Fibroblast of skin of right biceps (primary cell): ENCODE measurements at places on chromosomes 12 and 14.

GRCh38 chr14:99685596-99685995 lies 1.5 kb downstream of the CYP46A1 start:
- no peak for DNase-seq

DNA sequence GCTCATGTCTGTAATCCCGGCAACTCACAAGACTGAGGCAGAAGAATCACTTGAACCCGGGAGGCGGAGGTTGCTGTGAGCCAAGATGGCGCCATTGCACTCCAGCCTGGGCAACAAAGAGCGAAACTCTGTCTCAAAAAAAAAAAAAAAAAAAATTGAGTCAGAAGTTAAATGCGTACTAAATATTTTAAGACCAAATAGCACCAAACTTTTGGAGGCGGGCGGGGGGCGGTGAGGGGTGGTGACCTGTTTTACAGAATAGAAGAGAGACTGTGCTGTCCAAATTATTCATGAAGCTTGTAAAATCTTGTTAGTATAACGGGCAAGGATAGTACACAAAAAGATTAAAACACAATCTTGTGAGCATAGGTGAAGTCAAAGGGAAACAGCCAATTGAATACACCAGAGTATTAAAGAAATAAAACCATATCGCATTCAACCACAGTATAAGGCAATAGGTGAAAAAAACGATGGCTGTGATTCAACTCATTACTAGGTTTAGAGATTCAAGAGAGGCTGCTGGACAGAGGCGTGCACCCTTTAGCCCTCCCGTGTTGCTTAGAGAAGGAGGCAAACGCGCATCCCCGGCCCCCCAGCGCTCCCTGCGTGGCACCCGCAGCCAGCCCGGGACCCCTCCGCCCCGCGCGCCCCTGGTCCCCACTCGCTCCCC lies 571 bp downstream of the ZNF891 start:
- DNase-seq, result no peak

DNA sequence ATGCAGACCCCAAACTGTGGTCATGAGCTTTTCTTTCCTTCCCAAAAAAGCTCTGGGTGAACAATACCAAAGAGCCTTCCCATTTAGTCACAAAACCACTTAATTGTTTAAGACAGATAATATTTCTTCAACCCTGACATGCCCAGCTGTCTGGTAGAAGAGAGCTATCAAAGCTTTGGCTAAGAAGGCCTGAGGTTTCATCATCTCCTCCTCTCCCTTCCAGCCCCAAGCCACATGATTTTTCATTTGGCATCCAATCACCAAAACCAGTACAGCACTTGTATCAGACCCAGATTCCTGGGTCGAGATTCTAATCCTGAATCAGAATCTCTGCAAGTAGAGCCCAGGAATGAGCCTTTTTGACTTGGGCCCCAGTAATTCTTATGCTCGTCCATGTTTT lies 199.6 kb upstream of the TMEM260 start:
- peak; percentile 34 for DNase-seq

- no peak for DNase-seq
These were observed 106.6 kb upstream of the NCOR2 start for GRCh38 chr12:124673801-124674617.

DNA sequence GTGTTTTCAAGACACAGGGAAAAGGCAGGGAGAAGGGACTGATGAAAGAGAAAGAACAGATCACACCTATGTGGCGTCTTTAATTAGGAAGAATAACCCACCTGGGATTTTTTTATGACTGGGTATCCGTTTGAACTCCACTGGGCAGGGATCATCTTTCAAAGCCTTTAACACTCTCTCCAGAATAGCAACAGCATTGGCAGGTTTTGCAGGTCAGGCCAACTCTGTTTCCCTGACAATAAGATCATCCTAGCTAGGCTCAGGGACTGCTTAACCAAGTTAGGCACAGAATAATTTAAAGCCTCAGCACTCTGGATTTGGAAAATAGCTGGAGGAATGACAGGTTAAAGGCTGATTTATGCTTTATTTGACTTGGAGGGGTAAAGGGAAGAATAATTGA lies 117.6 kb downstream of the SUDS3 start:
- no peak for DNase-seq

DNA sequence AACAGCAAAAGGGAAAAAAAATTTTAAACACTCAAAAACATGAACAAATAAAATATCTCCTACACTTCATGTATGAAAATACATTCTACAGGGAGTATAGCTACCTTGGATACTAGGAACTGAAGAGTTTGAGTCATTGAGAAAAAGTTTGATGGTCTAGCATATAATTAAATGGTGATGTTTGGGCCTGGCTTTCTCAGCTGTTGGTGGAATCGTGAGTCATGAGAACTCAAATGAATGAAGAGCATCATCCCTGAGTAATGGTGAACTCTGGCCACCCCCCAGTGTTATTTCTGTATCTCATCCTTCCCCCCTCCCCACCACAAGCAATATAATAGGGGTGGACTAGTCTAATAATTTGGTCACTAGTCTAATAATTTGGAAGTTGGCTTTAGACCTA lies 6.7 kb upstream of the SLC6A15 start:
- peak; percentile 80 for DNase-seq

DNA sequence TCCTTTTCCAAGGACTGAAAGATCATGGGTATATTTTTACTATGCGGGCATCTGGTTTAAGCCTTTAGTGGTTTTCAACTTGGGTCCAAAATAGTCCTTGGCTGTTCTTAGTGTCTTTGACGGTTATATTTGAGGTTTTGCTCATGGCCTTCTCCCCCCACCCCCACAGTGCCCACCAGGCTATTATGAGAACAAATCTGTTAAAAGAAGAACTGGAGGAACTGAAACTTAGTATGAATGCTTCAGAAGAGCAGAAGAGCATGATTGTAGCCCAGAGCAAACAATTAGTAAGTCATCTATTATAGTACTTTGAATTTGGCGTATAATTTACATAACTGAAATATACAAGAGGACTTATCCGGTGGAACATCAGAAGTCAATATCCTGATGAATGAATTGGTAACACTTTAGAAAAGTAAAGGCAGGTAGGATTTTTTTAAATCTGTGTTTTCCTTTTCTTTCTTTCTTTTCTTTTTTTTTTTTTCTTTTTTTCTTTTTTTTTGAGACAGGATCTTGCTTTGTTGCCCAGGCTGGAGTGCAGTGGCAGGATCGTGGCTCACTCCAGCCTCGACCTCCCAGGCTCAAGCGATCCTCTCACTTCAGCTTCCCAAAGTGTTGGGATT lies 71.8 kb upstream of the BCAT1 start:
- DNase-seq, result no peak

DNA sequence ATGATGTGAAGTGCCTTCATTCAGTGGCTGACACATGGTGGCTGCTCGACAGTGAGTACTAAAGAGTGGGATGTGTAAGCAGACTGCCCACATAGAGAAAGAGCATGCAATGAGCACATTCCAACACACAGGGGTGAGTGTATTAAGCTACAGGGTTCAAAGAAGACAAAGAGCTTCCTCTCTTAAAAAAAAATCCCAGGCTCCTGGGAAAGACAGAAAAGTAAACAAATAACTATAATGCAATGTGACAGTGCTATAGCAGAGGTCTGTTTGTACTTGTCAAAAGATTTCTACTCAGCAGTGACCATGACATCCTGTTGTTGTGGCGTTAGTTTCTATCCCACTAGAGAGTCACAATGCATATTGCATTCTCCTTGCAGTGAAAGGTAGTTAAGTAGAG lies 12.4 kb upstream of the PCNX1 start:
- peak; percentile 50 for DNase-seq

GRCh38 chr14:31241450-31242114 lies 34.0 kb upstream of the HECTD1 start:
- DNase-seq, result no peak

DNA sequence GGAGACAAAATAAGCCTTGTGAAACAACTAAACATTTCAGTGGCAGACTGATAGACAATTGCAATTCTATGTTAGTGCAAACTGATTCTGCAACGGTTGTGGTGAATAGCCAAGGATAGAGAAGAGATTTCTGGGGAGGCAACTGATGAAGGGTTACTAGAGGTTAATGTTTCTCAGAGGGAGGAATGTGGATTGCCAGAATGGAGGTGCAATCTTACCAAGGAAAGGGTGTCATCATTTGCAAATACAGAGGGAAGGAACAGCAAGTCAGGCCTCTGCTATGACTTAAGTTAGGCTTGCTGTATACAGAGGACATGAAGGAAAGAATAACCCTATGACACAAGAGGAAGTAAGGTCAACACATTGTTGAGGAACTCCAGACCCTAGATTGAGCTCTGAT lies 35.8 kb downstream of the CCDC175 start:
- DNase-seq, result no peak

DNA sequence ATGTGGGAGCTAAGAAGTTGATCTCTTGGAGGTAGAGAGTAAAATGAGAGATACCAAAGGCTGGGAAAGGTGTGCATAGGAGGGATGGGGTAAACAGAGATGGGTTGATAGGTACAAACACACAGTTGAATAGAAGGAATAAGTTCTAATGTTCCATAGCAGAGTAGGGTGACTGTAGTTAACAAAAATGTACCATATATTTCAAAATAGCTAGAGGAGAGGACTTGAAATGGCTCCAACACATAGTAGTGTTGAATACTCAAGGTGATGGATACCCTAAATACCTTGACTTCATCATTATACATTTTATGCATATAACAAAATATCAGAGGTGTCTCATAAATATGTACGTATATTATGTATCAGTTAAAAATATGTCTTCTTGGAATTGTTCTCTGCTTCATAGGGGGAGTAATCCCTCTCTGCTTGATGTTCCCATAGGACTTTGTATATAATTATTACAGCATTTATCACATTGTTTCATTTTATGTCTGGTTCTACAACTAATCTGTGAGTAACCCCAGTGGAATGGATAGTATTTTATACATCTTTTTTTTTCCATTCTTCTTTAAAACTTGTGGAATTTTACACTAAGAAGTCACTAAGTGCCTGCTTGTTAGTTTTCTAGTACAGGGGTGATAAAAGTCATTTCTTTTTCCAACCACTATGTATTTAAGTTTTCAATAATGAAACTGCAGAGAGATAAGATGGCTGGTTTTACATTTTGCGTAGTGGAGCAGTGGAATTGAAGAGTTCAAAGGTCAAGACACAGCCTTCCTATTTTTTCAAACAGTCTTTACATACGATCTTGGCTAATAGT lies 1940.0 kb upstream of the SEL1L start:
- peak; percentile 83 for DNase-seq

DNA sequence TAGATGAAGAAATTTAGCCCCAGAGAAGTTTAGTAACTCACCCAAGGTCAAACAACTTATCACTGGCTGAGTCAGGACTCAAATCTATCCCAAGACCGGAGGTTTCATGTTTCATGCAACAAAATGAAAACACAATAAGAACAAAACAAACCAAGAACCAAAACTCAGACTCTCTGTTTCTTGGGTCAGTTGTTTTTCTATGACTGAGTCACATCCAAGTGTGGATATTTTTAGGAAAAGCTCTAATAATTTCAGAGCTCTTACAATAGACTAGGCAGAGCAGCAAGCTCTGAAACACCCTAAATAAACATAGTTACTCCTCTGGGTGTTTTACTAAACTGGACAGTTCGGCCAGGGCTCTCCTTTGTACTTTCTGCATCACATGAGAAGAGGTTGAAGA lies 87.6 kb upstream of the PRB2 start:
- peak; percentile 4 for DNase-seq

DNA sequence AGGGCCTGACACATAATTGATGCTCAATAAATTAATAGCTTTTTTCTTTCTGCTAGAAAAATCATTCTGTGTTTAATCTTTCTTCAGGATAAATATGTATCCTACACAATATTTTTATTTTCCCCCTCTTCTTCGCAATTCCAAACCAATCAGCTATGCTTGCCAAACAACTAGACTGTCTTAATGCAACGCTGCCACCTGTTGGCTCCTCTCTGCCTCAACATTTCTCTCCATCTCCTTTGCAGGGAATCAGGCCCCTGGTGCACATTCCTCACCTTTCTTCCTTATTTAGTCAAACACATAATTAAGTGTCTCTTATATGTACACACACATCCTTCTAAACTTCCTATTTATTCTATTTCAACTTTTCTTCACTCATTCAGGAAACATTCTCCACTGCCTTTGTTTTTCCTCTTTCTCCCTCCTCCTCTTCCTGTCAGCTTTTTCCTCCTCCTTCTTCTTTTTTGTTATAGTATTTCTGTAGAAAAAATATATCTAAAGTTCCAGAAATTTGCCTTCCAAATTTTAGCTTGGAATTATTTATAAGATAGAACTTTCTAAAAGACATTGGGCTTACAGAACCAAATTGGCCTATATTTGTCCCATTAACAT lies 406.0 kb downstream of the PRKD1 start:
- DNase-seq, result peak; percentile 18

DNA sequence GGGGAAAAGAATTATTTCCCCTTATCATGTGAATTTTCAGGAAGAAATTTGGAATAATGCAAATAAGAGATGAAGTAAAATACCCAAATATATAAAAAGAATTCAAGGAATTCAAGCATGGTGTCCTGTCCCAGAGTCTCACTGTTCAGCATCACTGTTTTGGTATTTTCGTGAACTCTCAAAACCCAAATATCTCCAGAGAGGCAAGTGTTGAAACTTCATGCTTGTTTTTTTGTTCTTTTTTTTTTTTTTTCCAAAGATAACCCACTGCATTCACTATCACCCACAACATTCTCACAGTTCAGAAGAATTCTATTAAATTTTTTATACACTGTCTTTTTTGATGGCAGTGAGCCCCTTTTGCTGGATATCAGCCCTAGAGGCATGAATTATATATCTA lies 354.9 kb downstream of the DIO2 start:
- DNase-seq, result peak; percentile 55
